ENCODE measurements at places on chromosomes 4 and X.

- DNase-seq = no peak
Observed at GRCh38 chrX:30570505-30570904, 7.1 kb downstream of the TASL start.

GRCh38 chrX:132615391-132616131 is 126.7 kb upstream of the MBNL3 start:
- DNase-seq = no peak

DNA sequence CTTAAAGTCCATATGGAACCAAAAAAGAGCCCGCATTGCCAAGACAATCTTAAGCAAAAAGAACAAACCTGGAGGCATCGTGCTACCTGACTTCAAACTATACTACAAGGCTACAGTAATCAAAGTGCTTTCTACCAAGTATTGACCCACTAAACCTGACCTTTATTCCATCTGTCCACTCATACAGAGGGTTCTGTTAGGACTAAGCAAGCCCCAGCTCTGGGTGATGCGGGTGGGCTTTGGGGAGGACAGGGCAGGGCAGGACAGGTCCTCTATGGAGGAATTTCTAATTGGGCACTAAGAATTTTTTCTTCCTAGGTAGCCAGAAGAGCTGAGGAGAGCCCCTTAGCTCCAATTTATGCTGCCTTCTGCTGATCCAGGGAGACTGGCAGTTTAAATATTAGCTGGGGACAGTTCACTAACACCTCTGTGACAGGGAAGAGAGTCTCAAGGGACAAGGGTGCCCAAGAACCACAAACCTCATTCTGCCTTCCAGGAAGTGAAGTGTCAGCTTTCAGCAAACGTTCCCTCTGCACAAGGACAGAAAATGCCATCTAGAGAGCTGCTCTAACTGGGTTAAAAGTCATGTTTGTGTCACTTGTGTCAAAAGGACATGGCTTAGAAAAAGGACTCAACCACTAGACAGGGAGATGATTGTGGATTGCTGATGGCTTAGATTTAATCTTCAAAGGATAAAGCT is 143.2 kb downstream of the KIT start:
- DNase-seq = no peak

DNA sequence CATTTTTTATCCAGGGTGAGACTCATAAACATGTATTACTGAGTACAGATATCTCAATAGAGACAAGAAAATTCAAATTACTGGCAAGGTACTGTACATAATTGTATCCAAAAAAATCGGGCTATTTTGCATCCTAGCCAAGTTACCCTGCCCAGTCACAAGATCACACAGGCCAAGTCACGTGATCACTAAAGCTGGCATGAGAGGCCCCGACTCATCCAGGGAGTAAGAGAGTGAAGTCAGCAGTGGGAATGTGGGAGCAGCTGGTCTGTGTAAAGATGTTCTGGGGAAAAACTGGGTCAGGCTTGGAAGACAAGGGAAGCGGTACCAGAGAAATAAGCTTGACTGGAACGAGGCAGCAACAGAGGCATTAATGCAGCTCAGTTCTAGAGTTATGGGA is 119.3 kb upstream of the STS start:
- no peak for DNase-seq

GRCh38 chr4:14169460-14169859 is 541.9 kb upstream of the BOD1L1 start:
- no peak for DNase-seq

DNA sequence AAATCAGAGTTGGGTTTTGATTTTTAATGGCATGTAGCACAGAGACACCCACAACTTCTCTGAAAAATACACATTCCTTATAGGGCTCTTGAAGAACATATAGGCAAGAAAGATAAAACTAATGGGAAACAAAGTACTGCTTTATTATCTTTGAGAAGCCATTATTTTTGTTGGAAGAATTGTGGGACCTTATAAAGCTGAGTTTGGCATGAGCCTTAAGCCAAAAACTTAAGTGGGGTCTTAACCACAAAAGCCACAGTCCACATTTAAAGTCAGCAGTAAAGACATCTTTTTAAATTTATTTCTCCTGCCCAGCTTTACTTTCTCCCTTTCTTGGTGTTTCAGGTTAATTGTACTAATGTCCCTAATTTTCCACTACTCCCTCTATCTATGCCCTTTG is 1297.3 kb downstream of the C4orf33 start:
- DNase-seq = no peak

- DNase-seq = no peak
Observed at GRCh38 chr4:80006935-80007744, 65.9 kb downstream of the ANTXR2 start.

DNA sequence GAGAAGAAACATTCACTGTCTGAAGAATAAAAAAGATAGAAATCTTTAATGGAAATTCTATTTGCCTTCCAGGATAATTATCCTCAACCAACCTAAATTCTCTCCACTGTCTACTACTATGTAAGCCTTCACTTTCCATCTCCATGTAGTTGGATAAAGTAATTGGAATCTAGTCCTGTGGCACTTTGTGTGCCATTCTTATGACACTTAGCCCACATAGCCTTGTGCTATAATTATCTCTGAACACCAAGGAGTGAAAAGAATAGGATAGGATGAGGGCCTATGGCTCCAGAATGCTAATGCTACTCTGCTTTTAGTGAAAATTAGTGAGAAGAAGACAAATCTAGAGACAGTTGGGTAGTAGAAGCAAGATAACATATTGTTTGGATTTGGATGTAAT is 20.2 kb downstream of the PRSS48 start:
- no peak for DNase-seq

DNA sequence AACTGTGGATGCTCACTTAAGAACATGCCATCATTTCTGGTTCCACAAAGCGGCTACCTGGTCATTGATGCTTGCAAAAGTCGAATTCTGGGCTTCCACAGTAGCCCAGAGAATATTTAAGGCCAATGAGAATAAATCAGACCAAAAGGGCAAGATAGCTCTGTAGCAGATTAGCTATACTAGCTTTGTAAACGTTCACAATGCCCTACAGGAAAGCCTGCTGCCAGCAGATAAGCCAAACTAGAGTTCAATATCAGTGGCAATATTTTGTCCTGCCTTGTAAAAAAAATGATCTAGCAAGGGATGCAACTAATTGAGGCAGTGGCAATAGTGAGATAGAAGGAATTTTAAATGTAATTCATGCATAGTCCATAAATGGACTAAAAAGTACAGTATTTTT is 387.7 kb upstream of the TEX13C start:
- DNase-seq = no peak

GRCh38 chr4:78100060-78100459 is 42.9 kb downstream of the FRAS1 start:
- DNase-seq = no peak

GRCh38 chrX:21408307-21408706 is 34.1 kb downstream of the CNKSR2 start:
- DNase-seq = no peak

- no peak for DNase-seq
Observed at GRCh38 chr4:172061204-172061603, 248.0 kb downstream of the GALNTL6 start.

GRCh38 chr4:79241846-79242245 is 84.0 kb downstream of the NAA11 start:
- no peak for DNase-seq

- no peak for DNase-seq
Observed at GRCh38 chr4:48564151-48564550, 74.1 kb downstream of the ZAR1 start.

DNA sequence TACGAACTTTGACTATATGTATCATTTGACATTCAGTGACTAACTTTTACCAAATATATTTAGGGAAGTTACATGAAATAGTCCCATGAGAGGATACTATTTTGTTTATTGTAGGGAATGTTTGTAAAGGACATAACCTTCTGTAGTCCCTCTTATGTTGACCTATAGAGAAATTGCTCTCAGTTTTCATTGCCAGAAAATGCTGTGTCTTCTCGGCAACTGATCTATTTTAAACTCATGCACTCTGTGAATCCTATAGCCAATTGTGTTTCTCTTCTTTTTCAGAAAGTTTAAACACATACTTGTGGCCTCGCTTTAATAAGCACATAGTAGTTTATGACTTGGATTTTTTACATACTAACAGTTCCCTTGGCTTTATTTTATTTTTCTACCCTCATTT is 38.2 kb downstream of the DMP1 start:
- DNase-seq = no peak

- no peak for DNase-seq
Observed at GRCh38 chr4:186717556-186717955, 6.1 kb downstream of the FAT1 start.

GRCh38 chr4:145487631-145488030 is 6.0 kb downstream of the SMAD1 start:
- no peak for DNase-seq

DNA sequence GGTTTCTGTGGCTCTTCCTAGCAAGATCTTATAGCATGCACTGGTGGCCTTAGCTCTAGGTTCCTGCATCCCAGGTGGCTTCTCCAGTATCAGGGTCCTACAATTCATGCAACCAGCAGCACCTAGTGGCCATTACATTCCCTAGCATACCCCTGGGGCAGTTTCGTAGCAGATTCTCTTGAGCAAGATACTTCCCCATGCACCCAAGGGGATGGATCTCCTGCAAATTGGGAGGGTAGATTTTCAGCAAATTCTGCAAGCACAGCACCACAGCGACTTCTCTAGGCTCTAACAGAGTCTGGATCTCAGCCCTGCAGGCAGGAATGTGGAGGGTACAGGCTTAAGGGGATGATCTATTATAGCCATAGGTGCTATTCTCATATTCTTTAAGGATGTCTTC is 13.1 kb upstream of the SLC9B1 start:
- no peak for DNase-seq

GRCh38 chrX:65578346-65578745 is 43.8 kb upstream of the LAS1L start:
- no peak for DNase-seq

- no peak for DNase-seq
Observed at GRCh38 chrX:119990556-119991004, 47.0 kb upstream of the NKAP start.

GRCh38 chrX:96006281-96006680 is 678.4 kb upstream of the DIAPH2 start:
- DNase-seq = no peak

GRCh38 chr4:104163820-104164219 is 330.9 kb downstream of the CXXC4 start:
- DNase-seq = no peak

- DNase-seq = no peak
Observed at GRCh38 chrX:21989384-21989783, 42.7 kb upstream of the PHEX start.

- DNase-seq = no peak
Observed at GRCh38 chrX:47815901-47816845, 20.5 kb upstream of the ZNF81 start.

GRCh38 chrX:153765138-153766079 is 1.4 kb downstream of the PLXNB3 start:
- no peak for DNase-seq

GRCh38 chr4:165612936-165613335 is 234.1 kb downstream of the CPE start:
- DNase-seq = no peak

- DNase-seq = no peak
Observed at GRCh38 chr4:74061430-74061829, 22.9 kb upstream of the CXCL3 start.

- no peak for DNase-seq
Observed at GRCh38 chr4:9765091-9765490, 16.3 kb upstream of the DRD5 start.

- DNase-seq = no peak
Observed at GRCh38 chrX:66163447-66163846, 600 bp upstream of the HEPH start.

DNA sequence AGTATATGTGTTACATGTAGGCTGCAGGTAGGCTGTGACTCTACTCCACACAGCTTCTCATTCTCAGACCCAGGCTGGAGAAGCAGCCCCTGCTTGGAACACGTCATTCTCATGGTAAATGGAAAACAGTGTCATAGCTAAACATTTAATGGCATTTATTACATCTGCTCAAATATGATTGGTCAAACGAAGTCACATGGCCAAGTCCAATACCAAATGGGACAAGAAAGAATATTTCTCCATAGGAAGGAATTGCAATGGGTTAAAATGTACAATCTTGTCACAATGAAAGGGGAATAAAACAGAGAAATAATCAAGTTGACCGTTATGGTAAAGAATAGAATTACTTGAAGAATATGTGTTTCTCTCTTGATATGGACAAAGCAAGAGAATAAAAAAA is 198.6 kb downstream of the ANAPC10 start:
- no peak for DNase-seq

- no peak for DNase-seq
Observed at GRCh38 chr4:39932776-39933402, 44.8 kb downstream of the PDS5A start.

DNA sequence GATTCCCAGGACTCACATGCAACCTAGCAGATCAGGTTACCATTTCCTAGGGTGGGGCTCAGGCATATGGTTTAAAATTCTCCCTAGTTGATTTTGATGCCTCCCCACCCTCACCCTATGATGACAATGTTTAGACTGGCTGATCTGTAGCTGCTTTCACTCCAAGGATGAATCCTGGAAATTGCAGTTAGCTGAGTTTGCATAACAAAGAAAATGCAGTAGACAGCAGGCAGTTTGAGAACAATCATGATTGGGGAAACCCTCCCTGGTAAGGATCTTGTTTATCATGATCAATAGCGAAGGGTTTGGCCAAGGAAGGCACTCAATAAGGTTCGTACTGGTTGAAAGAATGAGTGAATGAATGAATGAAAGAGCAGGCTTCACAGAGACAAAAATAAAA is 2.1 kb downstream of the ZNF518B start:
- no peak for DNase-seq

- DNase-seq = no peak
Observed at GRCh38 chr4:127450276-127450675, 182.5 kb upstream of the INTU start.

GRCh38 chr4:150379454-150379853 is 202.5 kb upstream of the MAB21L2 start:
- no peak for DNase-seq

DNA sequence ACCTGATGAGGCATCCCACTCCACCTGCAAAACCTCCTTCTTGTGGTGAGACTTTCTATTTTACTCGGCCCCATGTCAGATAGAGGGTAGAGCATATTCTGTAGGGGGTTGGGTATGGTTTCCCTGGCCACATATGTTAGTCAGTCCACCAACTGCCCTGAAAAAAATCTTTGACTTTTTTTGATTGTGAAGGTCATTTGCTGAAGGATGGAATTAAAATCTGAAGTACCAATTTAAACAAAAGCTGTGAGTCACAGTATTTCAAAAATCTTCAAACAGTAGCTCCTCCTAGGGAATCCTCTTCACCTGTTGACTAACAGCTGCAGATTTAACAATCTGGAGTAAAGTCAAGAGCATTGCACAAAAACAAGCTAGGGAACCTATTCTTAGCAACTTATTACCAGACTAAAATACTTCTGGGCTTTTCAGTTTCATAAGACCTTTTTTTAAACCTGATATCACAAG is 8.0 kb upstream of the CCDC110 start:
- DNase-seq = no peak

GRCh38 chr4:92733231-92733630 is 429.5 kb downstream of the GRID2 start:
- DNase-seq = no peak

- no peak for DNase-seq
Observed at GRCh38 chrX:67624325-67624724, 80.5 kb downstream of the AR start.

GRCh38 chr4:76334885-76335284 is 28.4 kb downstream of the STBD1 start:
- no peak for DNase-seq

GRCh38 chr4:182653596-182653995 is 263.6 kb downstream of the DCTD start:
- DNase-seq = no peak

All from activated CD8-positive, alpha-beta memory T cell treated with anti-CD3 and anti-CD28 coated beads for 4 hours (primary cell).